Neuronal stem cell (in vitro differentiated cells): ENCODE measurements at places on chromosomes 2 and 18.

- no peak for DNase-seq
These were observed 19.3 kb upstream of the CD28 start for GRCh38 chr2:203687165-203687564.

GRCh38 chr2:42104621-42105020 lies 56.8 kb downstream of the PKDCC start:
- no peak for DNase-seq

- DNase-seq: no peak
These were observed 236.9 kb downstream of the LDLRAD4 start for GRCh38 chr18:13455471-13455870.

DNA sequence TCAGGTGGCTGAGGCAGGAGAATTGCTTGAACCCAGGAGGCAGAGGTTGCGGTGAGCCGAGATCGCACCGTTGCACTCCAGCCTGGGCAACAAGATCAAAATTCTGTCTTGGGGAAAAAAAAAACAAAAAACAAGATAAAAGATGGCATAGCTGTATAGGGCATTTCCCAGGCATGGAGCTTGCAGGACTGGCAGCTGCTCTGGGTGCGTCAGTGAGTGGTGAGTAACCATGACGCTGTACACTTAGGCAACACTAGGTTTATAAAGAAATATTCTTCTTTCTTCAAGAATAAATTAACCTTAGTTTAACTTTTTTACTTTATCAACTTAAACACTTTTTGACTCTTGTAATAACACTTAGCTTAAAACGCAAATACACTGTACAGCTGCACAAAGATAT lies 15.4 kb downstream of the TGOLN2 start:
- no peak for DNase-seq

GRCh38 chr2:48605482-48606175 lies 12.0 kb upstream of the GTF2A1L start:
- no peak for DNase-seq

DNA sequence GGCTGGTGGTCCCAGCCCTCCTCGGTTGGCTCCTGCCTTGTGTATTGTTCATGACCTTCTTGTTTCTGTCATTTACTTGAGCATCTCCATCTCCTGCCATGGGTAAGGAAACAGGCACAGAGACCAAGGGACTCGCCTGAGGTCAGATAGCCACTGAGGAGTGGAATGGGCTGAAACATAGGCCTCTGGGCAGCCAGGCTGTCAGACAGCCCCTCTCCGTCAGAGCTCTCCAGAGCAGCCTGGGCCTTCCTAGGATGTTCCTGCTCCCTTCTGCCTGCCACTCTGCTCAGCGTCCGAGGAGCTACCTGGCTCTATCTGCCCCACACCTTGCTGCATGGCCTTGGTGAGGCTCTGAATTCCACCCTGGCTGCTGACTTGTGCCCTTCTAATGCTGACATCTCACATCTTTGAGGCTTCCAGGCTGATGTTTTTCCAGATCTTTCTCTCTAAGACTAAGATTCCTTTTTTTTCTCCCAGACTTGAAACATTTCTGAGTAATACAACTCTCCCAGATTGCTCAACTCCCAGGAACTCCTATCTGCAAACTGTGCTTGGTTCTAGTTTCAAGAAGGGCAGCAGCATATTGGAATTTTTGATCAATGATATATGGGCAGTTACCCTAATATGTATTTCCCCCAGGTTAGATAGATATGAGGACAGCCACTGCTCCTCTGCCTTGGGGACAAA lies 67.7 kb downstream of the MCFD2 start:
- DNase-seq: no peak

DNA sequence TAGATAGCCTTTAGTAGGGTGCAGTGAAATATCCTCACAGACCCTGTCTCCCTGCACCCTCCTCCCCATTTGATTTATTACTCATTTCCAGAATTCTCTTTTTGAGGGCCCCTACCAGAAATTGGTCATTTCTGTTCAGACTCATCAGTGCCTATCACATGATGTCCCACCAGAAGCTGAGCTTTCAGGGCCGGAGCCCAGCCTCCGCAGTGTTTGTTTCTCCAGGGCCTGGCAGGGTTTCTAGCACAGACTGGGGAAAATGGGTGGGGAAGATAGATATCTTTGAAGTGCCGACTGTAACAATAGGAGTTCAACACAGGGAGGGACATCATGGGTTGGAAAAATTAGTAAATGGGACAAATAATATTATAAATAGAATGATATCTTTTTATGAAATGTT lies 208.0 kb downstream of the PTGR3 start:
- no peak for DNase-seq

DNA sequence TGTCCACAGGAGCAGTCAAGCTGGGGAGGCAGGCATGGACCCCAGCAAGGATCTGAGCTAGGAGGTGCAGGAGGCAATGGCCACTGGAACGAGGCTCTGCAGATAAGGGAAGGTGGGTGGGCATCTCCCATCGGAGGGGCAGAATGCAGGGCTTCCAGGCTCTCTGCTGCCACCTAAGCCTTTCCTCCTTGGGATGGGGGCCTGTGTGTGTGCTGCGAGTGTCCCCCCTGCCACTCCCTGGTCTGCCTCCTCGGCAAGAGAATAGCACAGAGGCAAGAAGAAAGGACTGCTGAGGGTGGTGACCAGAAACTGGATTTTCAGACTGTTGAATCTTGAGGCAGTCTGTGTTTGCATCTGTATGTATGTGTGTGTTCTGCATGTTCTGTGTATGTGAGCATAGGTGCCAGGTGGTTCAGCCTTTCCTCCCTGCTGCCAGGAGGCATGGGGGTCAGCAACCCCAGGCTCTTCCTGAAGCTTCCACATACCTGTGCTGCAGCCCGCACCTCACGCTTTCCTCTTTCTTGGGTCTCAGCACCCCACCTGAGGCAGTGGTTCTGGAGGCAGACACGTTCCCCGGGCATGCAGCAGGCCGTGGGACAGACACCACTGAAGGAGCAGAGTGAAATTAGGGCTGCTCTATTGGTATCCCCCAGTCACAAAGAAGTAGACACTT lies 86.7 kb downstream of the EPAS1 start:
- no peak for DNase-seq

- DNase-seq: no peak
These were observed 858 bp upstream of the RTP5 start for GRCh38 chr2:241868661-241869081.

- DNase-seq: no peak
These were observed 14.7 kb downstream of the FOSL2 start for GRCh38 chr2:28407131-28407975.

GRCh38 chr2:24365051-24365450 lies 4.7 kb upstream of the ITSN2 start:
- DNase-seq: no peak

- no peak for DNase-seq
These were observed 104.9 kb downstream of the RPRM start for GRCh38 chr2:153373510-153374279.

- DNase-seq: no peak
These were observed 42.3 kb downstream of the SCN3A start for GRCh38 chr2:165161510-165161909.

DNA sequence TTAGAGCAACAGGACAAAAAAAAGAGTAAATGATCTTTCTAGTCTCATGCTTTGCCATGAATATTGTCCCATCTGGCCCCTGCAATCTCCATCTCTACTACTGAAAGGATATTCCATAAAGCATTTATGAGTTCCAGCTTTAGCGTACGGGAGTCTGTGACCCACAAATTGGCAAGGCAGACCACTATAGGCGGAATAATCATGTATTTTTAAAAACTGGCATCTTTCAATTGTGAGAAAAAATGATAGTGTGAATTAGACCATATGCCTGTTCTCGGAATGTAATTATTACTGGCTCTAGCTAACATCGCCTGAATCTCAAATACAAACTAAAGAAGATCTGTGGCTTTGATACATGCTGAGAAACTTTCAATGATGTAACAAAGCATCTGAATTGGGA lies 738.1 kb upstream of the NXPH2 start:
- no peak for DNase-seq

DNA sequence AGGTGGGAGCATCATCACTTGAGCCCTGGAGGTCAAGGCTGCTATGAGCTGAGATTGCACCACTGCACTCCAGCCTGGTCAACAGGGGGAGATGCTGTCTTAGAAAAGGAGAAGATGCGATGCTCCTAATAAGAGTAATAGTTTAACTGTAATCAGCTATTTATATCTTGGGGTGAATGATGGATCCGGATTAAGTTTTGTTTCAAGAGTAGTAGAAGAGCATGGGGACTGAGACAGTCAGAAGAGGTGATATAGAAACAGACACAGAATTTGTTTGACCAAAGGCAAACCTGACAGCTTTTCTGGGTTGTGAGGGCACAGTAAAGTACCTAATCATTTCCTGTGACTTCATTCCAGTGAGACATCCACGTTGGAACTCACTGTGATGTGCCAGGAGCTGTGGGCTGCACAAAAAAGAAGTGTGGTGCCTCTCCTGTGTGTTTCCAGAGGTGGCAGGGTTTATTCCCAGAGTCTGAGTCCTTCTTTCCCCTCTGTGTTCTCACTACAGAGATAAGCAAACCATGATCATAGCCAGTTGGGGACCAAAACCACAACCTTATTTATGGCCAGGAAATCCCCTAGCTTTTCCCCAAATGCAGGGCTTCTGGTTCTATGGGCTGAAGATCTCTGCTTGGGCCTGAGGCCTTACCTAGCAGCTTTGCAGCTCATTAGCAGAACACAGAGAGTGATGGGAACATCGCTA lies 113.7 kb downstream of the XRCC5 start:
- DNase-seq: no peak

- no peak for DNase-seq
These were observed 63.8 kb downstream of the PDE11A start for GRCh38 chr2:178008636-178009289.

DNA sequence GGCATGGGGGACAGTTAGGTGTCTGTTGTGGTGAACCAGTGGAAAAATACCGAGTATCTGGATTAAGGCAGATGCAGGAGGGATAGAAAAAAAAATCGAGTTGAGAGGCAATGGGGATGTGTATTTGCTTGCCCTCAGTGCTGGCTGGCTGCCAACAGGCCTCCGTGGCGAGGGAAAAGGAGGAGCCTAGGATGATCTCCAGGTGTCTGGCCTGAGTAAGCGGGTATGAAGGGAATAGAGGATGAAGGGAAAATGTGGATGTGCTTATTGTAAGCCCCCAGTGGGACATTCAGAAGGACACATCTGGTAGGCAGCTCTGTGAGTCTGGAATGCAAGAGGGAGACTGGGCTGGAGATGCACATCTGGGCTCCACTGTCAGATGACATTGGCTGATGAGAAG lies 22.8 kb downstream of the KCNS3 start:
- DNase-seq: no peak

DNA sequence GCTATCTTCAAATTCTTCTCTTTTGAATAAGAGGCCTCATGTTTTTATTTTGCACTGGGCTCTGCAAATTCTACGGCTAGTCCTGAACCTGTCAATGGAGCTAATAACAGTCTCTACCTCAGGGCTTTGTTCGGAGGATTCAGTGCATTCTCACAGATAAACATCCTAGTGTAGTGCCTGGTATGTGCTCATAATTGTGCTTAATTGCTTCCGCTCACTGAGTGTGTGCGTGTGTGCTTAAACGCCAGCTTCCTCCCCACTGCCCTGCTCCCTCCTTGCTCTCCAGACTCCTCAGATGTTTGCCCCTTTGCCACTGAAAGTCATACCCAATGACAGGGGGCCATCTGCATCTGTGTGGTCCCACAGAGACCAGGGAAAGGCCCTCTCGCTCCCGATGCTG lies 6.7 kb downstream of the GYPC start:
- no peak for DNase-seq

GRCh38 chr2:239265681-239266433 lies 135.0 kb downstream of the HDAC4 start:
- DNase-seq: no peak

GRCh38 chr18:48551100-48551499 lies 12.3 kb downstream of the CTIF start:
- no peak for DNase-seq

- DNase-seq: no peak
These were observed 143.8 kb downstream of the HAUS1 start for GRCh38 chr18:46247942-46248341.

- no peak for DNase-seq
These were observed 605 bp downstream of the WNT6 start for GRCh38 chr2:218859988-218860831.

GRCh38 chr2:36300697-36301096 lies 54.9 kb upstream of the CRIM1 start:
- no peak for DNase-seq

- DNase-seq: no peak
These were observed 1088.1 kb upstream of the PIK3C3 start for GRCh38 chr18:40866968-40867367.

- no peak for DNase-seq
These were observed 192.4 kb upstream of the ERBB4 start for GRCh38 chr2:212730994-212731393.

- DNase-seq: no peak
These were observed 219.8 kb downstream of the DPP10 start for GRCh38 chr2:114661971-114662939.

GRCh38 chr2:54416938-54417337 lies 39.2 kb upstream of the SPTBN1 start:
- DNase-seq: no peak

DNA sequence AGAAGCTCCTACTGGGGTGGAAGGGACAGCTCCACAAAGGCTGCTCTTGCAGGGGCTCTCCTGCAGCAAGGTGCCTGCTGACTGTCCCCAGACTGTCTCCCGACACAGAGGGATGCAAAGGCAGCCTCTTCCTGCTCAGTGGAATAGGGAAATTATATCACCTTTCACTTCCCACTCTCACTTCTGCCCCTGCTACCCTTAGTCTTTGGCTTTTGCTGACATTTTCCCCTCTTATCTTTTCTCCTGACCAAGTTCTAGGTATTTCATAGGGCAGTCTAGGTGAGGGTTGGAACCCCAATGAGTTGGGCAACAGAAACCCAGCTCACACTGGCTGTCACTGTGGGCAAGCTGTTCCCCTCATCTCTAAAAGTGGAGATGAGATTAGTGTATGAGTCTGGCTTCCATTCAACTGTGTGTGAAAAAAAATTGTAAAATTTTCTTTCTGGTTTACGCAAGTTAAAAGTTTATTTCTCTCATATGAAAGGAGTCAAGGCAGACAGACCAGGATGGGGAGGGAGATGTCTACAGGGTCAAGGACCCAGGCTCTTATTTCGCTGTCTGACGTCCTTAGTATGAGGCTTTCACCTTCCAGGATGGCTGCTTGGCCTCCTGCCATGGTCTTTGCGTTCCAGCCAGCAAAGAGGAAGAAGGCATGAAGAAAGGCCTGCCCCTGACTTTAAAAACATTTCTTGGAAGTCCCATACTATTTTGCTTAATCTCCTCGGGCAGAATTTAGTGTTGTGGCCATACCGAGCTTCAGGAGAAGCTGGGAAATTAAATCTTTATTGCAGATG lies 7.5 kb upstream of the MOCOS start:
- no peak for DNase-seq

GRCh38 chr2:117723888-117724434 lies 90.5 kb upstream of the DDX18 start:
- no peak for DNase-seq

GRCh38 chr18:55323051-55323994 lies 264.7 kb downstream of the TCF4 start:
- DNase-seq: no peak

- DNase-seq: no peak
These were observed 39.1 kb downstream of the EHBP1 start for GRCh38 chr2:62744603-62745002.
